ENCODE measurements at places on chromosomes 3 and 15. TPM values are rescaled to one million over a fixed set of nuclear protein-coding genes. Genes with fewer than 3 reads are reported as not detected.

ITIH1 gene
- not detected for total RNA-seq

AMIGO3 gene
- 3.5 TPM for total RNA-seq

ALG1L2 gene
- not detected for total RNA-seq

DCUN1D1 gene
- 11.2 TPM for total RNA-seq

IGSF10 gene
- total RNA-seq = 5.4 TPM

Measured in Peyer's patch (tissue), 4 donors.